ENCODE measurements at places on chromosomes 7 and 10. TPM values are rescaled to one million over a fixed set of nuclear protein-coding genes. Genes with fewer than 3 reads are reported as not detected.

DNA sequence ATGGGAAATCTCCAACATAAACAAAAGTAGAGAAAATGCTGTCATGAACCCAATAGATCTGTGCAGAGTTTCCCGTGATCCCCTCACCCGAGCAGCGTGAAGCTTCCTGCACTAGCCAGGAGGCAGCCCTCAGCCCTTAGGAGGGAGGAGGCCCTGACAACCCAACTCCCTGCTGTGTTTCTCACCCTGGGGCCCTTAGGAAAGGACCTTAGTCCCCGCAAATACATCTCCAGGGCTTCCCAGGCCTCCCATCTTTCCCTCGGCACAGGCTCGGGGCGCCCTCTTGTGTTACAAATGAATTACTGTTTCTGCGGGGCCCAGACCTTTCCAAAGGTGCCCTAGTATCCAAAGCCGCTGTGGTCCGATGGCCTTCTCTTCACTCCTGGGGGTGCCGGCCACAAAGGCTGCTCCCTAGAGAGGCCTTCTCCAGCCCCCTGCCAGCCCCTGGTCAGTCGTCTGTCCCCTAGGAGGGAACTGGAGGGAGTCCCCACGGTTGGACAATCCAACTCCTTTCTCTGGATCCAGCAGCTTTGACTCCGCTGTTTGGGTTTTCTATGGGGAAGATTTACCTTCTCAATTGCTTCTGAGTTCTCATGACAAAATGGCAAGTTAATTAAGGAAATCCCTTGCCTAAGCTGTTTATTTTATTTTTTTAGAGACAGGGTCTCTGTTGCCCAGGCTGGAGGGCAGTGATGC is 49.9 kb upstream of the SH2B2 start:
- DNase-seq: no peak

DNA sequence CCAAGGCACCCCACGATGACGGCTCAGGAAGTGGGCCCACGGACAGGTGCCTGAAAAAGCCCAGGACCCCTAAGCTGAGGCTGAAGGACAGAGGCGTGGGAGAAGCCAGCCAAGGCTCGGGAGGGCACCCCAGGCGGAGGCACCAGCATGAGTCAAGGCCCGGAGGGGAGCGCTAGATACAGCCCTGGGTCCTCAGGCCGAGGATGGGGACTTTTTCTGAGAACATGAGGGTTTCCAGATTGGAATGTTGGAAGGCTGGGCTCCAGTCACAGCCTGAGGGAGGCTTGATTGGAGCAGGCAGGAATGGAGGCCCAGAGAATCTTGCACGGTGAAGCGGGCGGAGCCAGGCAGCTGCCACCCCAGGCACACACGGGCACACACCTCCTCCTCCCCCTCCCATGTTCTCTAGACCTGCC is 19.0 kb upstream of the ELFN1 start:
- DNase-seq: peak; percentile 78

Gene EGR2
- total RNA-seq: 17.8 TPM

Gene SPDYE2
- not detected for total RNA-seq

DNA sequence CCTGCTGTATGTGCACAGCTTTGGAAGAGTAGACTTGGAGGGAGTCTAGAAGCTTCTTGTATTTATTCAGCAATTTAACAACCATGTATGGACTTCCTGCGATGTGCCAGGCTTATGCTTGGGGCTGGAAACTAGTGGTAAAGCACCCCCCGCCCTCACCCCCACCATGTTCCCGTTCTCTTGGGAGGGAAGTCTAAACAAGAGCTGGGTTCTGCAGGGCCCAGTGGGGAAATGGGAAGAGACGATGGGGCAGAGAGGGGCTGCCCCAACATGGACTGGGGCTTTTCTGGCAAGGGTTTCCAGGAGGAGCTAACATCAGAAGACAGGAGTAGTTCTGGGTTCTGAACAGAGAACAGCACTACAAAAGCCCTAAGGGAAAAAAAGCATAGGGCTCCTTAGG is 8.0 kb downstream of the RASSF4 start:
- DNase-seq: no peak

Gene CFAP43
- not detected for total RNA-seq

- DNase-seq: no peak
These were observed 116.4 kb upstream of the ASAH2 start for GRCh38 chr10:50367732-50368131.

DNA sequence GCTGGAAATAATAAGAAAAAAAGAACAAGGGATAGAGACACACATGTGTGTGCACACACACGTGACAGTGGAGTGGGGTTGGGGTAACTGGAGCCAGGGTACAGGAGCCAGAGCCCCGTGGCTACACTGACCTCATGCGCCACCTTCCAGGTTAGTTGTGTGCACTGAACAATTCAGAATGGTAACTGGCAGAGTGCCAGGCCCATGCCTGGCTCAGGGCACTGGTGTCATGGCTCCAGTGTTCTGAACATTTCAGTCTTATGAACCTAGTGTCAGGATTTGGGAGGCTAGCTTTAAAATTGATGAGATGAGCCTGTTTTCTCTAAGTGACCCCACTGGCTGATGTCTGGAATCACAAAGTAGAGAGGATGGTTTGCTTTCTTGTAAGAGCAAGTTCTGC is 269.6 kb downstream of the SORCS3 start:
- DNase-seq: no peak

GRCh38 chr7:897771-898376 is 21.5 kb downstream of the GET4 start:
- DNase-seq: no peak

GRCh38 chr7:157139810-157140510 is 1.2 kb downstream of the UBE3C start:
- DNase-seq: no peak

- DNase-seq: peak; percentile 88
These were observed 8.1 kb downstream of the STK32C start for GRCh38 chr10:132299371-132300336.

Measured in chondrocyte (in vitro differentiated cells).